Progenitor cell of endocrine pancreas (in vitro differentiated cells): ENCODE measurements at places on chromosomes 7 and 10.

- DNase-seq = no peak
Observed at GRCh38 chr10:71753091-71753959, 20.0 kb downstream of the VSIR start.

DNA sequence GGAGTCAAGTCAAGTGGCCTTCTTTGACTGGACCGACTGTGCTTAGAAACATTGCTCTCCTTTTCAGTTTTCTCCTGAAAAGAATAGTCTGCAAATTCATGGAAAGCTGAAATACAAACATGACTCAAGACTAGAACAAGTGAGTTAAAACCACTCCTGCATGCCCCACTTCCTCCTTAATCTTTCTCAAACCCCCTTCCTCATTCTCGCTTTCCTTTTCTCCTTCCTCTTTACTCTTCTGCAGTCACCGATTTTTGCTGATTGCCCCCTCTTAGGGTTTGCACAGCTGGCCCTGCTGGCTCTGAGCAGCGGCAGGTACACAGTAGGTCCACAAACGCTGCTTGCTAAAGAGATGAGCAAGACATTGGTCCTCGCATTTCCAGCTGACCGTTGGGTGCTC is 34.8 kb upstream of the MKI67 start:
- no peak for DNase-seq

DNA sequence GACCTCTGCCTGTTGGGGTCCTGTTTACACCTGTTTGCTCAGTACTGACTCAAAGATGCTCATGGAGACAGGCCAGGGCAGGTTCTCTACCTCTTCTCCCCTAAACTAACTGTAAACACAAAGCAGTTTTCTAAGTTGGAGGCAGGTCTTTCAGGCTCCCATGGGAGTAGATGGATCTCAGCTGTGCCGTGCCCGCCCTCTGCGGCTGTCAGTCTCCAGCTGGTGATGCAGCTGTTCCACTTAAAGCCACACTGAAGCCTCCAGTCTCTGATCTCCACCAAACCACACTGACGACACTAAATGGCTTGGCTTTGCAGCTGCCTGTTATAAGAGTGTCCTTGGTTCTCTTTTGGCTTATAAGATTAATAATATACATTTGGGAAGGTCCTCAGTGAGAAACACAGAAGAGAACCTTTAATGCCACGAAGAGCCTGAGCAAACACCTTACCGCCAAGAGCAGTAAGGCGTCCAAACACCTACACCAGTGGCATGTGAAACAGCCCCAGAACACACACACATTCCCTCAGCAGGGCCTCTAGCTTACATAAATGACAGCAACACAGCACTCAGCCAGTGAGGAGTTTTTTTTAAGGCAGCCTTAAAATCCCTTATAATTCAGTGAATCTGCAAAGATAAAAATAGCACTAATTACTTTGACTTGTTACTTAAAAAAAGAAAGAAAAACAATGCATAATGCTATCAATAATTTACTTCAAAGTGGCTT is 60.4 kb upstream of the KCNIP2 start:
- no peak for DNase-seq

DNA sequence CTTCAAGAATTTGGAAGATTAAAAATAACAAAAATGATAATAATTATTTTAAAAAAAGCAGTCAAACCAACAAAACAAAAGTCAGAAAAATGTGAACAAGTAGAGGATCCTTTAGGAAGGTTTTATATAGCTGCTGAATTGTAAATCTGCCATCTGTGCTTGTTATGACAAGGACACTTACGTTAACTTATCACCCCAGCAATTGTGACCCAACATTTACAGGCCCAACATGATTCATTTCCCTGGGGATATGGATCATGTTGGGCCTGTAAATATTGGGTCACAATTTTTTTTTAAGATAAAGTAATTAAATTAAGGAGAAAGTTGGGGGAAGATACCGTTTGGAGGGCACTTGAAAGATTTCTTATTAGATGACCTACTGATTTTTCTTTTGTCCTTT is 261.4 kb upstream of the HABP2 start:
- no peak for DNase-seq

DNA sequence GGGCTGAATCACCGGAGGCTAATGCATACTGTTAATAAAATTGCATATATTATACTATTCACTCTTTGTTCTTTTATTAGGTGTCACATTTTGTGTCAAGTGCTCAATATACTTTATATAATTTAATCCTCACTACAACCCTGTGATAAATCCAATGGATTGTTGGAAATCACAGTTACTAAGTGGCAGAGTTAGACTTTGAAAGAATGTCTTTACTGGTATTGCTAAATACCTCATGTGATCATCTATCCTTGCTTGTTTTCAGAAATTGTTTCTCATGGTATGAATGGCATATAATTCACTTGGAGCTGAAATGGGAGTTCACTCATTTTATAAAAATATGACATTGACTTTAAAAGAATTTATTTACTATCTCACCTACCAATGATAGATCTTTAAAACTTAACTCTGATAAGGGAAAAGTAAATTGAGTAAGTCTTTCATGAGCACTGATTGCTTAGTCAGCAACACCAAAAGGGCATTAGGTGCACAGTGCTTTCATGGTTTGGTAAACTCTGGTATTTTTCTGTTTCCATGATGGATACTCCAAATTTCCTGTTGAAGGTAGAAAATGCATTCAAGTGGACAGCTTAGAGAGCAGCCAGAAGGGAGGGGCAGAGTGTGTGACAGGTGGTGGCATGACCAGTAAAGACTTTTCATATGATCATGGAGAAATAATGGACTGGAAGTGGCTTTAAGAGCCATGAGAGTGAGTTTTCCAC is 22.6 kb downstream of the ENKUR start:
- no peak for DNase-seq
